ENCODE measurements at places on chromosomes 1 and 21.

- DNase-seq: no peak
Observed at GRCh38 chr1:151210830-151211229, 12.5 kb downstream of the PIP5K1A start.

DNA sequence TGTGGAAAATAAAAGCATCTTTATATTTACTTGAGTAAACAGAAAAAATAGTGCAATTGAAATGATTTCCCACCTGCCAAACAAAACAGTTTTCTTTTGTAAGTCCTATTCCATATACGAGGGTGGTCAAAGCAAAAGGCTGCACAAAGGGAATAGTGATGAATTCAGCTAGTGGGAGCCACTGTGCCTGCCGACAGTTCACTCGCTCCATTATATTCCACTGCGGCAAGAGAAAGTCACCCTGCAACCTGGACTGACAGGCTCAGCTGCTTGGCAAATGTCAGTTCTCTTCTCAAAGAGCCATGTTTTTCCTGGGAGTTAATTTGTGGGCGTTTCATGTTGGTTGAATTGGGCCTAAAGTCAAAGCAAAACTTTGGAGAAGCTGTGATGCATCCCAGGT lies 145.4 kb downstream of the LMO4 start:
- no peak for DNase-seq

- DNase-seq: no peak
Observed at GRCh38 chr21:31967334-31967733, 94.5 kb downstream of the HUNK start.

DNA sequence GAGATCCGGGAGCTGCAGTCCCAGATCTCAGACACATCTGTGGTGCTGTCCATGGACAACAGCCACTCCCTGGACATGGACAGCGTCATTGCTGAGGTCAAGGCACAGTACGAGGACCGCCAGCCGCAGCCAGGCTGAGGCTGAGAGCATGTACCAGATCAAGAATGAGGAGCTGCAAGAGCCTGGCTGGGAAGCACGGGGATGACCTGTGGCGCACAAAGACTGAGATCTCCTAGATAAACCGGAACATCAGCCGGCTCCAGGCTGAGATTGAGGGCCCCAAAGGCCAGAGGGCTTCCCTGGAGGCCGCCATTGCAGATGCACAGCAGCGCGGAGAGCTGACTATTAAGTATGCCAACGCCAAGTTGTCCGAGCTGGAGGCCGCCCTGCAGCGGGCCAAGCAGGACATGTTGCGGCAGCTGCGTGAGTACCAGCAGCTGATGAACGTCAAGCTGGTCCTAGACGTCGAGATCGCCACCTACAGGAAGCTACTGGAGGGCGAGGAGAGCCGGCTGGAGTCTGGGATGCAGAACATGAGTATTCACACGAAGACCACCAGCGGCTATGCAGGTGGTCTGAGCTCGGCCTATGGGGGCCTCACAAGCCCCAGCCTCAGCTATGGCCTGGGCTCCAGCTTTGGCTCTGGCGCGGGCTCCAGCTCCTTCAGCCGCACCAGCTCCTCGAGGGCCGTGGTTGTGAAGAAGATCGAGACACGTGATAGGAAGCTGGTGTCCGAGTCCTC lies 25.5 kb downstream of the ETV3L start:
- DNase-seq: no peak

DNA sequence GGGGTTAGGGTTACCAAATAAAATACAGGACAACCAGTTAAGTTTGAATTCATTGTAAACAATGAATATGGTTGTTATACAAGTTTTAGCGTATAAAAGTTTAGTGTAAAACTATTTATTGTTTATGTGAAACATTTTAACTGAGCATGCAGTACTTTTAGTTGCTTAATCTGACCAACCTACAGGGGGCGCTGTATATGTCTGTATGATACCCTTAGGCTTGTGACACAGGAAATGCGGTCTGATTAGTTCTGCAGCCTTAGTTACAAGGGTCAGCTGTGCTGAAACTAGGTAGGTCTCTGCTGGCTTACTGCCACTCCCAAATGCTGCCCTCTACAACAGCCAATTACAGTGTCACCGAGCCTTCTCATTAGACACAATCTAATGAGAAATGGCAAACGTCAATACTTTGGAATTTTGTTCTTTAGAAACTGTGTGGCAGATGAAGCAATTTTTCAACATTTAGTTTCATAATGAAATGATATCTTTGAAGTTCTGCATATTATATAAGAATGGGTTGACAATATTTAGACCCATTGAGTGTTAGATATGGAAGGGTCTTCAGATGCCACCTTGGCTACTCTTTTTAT lies 56.2 kb downstream of the NTNG1 start:
- DNase-seq: no peak

GRCh38 chr1:205520709-205521108 lies 16.2 kb downstream of the CDK18 start:
- no peak for DNase-seq

- DNase-seq: no peak
Observed at GRCh38 chr1:177975588-177976495, 6.0 kb upstream of the SEC16B start.

GRCh38 chr1:212488436-212489283 lies 55.9 kb downstream of the NENF start:
- no peak for DNase-seq

- DNase-seq: peak; percentile 19
Observed at GRCh38 chr21:46153247-46154154, 1.9 kb downstream of the FTCD start.

- DNase-seq: no peak
Observed at GRCh38 chr1:3465935-3466321, 11.5 kb downstream of the ARHGEF16 start.

Data from stimulated activated CD4-positive, alpha-beta T cell treated with anti-CD3 and anti-CD28 coated beads, Interleukin-2, amount 100 ng/mL, for 4 hours (primary cell).